CD8-positive, alpha-beta T cell (primary cell): ENCODE measurements at places on chromosomes 7 and 10. TPM values are rescaled to one million over a fixed set of nuclear protein-coding genes. Genes with fewer than 3 reads are reported as not detected.

GRCh38 chr10:73263693-73264347 is 11.4 kb upstream of the MRPS16 start:
- peak; percentile 27 for DNase-seq

DNA sequence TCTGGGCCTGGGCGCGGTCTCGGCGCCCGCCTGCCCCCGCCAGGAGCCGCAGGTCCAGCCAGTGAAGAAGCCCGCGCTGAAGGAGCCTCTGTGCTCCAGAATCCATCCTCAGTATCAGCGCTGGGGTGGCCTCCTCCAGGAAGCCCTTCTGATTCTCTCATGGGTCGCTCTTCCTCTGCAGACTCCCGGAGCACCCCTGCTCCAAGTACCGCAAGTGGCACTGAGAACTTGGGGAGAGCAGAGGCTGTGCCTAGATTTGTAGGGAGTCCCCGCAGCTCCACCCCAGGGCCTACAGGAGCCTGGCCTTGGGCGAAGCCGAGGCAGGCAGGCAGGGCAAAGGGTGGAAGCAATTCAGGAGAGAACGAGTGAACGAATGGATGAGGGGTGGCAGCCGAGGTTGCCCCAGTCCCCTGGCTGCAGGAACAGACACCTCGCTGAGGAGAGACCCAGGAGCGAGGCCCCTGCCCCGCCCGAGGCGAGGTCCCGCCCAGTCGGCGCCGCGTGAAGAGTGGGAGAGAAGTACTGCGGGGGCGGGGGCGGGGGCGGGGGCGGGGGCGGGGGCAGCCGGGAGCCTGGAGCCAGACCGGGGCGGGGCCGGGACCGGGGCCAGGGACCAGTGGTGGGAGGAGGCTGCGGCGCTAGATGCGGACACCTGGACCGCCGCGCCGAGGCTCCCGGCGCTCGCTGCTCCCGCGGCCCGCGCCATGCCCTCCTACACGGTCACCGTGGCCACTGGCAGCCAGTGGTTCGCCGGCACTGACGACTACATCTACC is at the start of gene ALOX5:
TSS of gene ALOX5 (plus strand) at position 641 of the 774 bp plus-strand sequence. CDS start at position 705, 64 bp downstream.
- no peak for DNase-seq

DNA sequence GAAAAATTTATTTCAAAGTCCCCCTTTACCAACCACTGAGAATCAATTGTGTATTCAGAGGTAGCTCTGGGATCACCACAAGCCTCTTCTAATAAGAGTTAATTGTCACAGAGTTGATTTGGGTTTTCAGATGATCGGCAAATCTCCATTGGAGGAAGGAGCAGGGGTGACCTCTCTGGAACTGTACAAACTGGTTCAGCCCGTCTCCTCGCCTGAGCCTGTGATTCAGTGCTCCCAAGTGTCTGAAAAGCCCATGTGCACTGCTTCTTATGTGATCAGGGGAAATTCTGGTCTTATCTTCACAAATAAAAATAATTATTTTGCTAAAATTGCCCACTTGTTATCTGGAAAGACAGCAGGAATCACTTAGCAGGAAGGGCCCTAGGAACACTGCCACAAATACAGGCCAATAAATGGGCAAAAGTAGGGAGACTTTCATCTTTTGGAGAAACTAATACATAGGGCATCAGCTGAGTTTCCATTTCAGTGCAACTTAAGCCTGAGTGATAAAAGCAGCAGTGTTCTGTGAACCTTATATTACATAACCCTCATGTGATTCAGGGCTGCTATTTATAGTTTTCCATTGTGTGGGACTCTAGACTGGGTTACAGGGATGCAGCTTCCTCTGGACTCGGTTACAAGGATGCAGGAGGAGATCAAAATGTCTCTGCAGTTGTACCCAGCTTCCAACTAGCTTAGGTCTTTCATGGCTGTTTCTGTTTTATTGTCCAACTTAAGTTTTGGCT is 32.3 kb downstream of the CDK1 start:
- no peak for DNase-seq

DNA sequence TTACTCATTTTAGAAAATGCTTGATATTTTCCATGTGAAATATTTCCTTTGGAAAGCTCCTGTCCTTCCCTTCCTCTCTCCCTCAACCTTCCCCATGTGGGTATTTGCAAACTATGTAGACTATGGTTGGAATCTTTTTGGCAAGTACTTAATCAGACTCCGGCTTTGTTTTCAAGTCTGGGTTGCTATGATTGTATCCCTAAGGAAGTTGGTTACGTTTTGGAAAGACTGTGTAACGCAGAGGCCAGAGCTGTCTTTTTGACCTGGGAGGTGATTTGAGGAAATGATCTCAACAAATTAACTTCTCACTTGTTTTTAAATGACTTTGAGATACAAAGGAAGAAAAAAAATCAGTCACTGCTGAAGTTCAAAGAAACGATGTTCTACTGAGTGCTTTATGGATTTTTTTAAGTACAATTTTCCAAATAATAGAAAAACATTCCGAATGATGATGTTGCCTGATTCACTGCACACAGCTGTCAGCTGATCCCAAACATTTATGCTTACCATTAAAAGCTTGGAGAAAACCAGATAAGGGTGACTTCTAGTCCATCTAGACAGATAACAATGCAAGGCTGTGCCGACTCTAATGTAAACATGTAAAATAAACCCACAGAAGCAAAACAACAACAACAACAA is 145.5 kb upstream of the CELF2 start:
- DNase-seq: no peak

- DNase-seq: peak; percentile 20
These were observed 1.1 kb upstream of the LARP4B start for GRCh38 chr10:932589-932988.

DNA sequence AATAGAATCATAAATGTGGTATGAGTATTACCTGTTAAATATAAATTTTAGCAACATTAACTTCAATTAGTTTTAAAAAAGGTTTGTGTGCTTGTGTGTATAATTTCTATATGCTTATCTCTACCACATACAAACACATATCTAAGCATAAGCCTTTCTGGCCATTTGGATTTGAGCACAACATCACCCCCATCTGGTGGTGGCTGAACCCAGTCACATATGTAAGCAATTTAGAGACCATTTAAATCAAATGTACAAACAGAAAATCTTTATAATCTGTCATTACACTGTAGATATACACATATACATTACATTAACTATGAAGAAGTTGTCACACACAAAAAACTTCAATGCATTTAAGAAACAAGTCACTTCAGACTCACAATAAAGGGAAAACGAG is 31.7 kb downstream of the GPR22 start:
- no peak for DNase-seq

- peak; percentile 66 for DNase-seq
These were observed 194.3 kb downstream of the ZMYND11 start for GRCh38 chr10:329361-330099.

GRCh38 chr7:36741866-36742265 is 17.6 kb upstream of the AOAH start:
- no peak for DNase-seq

DNA sequence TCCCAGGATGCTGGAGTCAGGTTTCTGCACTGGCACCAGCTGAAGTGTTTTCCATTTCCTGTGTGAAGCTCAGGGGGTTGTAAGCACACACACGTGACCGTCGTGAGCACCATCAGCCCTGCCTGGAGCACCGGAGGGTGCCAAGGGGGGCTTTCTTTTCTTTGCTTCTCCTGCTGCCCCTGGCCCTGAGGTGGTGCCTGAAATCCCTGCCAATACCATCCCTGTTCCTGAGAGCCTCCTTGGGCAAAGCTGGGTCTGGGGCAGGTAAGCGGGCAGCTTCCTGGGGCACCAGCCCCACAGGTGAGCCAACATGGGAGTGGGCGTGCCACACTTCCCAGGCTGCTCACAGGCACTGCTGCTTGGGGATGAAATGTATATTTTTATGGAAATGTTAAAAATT is 593.6 kb downstream of the DNAJB6 start:
- DNase-seq: no peak

- DNase-seq: no peak
These were observed 141.3 kb downstream of the SKAP2 start for GRCh38 chr7:26723129-26723528.

DNA sequence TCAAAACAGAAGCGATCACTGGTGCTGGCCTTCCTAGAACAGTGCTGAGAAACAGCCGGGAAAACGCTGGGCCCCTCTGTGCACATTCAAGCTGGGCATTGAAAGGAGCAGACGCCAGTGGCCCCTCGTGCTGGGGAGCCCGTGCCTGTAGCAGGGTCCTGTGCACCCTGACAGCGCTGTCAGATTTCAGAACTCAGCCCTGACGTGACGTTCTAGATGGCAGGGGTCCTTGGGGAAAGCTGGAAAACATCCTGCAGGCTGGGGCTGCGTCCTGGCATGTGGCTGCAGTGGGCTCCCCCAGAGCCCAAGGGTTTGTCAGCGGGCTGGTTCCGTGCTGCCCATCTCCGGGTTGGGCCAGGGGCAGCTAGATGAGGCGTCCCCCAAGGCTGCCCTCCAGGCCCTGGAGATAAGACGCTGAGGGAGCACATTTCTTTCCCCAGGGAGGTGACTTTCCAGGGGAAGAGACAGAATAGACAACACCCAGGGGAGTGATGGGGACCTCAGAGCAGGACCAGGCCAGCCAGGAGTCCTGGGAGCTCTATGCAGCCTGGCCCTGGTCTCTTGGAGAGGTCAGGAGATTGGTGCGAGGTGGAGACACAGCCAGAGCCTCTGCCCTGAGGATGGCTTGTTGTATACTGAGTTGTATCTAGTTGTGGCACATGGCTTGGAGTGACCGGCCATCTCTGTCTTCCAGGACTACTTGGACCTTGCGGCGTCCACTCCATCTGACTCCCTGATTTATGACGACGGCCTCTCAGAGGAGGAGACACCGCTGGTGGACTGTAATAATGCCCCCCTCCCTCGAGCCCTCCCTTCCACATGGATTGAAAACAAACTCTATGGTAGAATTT is 12.1 kb upstream of the CSGALNACT2 start:
- no peak for DNase-seq

DNA sequence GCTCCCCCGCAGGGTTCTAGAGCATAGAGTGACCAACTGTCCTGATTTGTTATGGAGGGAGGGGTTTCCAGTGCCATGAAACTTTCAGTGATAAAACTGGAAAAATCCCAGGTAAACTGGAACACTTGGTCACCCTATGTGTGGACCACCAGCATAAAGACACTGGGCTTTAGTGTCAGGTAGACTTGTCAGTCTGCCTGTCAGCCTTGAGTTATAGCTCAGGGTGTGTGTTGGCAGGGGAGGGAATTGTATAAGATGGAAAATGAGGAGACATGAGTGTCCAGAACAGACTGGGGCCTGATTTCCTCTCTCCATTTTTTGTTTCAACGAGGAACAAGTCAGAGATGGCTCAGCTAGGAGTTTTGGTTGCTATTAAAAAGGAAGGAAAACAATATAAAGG is 10.2 kb upstream of the EFCAB10 start:
- no peak for DNase-seq

DNA sequence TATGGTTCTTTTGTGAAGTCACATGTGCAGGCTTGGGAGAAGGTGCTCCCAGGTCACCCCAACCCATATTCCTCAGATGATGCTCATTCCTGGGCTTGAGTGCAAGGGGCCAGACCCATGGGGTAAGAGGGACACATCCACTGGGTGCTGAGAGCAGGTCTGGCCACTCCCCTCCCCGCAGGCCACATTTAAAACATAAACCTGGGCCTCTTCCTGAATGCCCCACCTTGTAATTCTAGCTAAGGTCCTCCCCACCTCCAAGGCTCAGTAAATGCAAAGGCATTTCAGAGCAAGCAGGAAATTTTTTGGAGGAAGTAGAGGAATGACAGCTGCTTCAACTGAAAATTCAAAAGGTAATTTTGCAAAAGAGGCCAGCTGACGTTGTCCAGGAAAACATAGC is 172.5 kb downstream of the ARHGAP21 start:
- DNase-seq: no peak

DNA sequence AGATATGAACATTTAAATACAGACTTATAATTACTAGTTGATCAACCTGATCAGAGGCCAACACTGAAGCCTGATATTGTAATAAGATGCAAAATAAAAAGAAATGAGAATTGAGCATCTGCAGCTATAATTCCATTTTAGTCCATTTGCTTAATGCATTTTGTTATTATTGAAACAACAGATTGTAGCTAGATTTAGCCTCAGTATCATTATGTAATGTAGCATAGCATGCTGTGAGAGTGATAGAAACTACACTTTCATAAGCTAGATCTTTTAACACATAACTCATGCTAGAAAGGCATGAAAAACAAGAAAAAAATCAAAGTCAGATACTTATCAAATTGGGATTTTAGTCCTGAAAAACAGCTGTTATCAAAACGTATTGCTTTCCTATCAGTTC is 292.7 kb upstream of the ADARB2 start:
- no peak for DNase-seq

GRCh38 chr10:45410489-45410806 is 36.4 kb downstream of the ALOX5 start:
- no peak for DNase-seq

DNA sequence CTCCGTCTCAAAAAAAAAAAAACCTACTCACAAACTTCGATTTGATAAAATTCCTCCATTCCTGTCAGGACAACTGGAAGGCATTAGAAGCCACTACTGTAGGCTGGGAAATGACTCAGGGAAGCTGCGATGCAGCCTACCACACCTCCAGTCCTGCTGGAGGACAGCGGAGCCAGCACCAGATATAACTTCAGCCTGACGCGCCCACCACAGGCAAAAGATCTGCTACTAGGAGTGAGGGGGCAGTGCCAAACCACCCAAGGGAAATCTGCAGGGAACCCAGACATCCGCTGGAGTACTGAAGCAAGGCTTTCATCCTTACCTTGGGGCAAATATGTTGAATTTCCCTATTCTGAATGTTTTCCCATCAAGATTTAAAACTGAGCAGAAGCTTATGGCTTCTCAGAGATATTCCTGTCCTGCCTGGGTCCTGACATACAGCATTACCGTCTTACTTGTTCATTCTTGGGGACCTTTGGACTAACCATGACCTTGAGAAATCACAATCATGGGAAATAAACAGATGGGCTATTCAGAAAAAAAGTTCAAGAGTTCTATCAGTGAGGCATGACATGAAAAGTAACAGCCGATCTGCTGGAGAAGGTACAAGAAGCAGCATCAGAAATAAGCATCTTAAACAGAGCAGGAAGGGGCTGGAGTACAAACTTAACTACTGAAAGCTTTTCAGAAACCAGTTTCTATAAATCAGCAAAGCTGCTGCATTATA is 20.4 kb downstream of the BCCIP start:
- no peak for DNase-seq

- no peak for DNase-seq
These were observed 27.1 kb downstream of the BBS9 start for GRCh38 chr7:33156441-33156840.

Gene MTERF1
- 12.5 TPM for total RNA-seq

Gene CPED1
- total RNA-seq: not detected

Gene ERV3-1
- 17.2 TPM for total RNA-seq

Gene SORBS1
- 3.9 TPM for total RNA-seq

Gene GNAI1
- 0.30 TPM for total RNA-seq

Gene MYOZ1
- not detected for total RNA-seq

Gene FBXO24
- total RNA-seq: 0.30 TPM

Gene MSMB
- total RNA-seq: not detected

Gene SFTPA1
- total RNA-seq: not detected
